CD8-positive, alpha-beta memory T cell (primary cell): ENCODE measurements at places on chromosomes 12 and 14. TPM values are rescaled to one million over a fixed set of nuclear protein-coding genes. Genes with fewer than 3 reads are reported as not detected.

The RHEBL1 gene
- total RNA-seq = 10.1 TPM

The KRT85 gene
- total RNA-seq = not detected

The HOXC4 gene
- 1.3 TPM for total RNA-seq

The BHLHE41 gene
- not detected for total RNA-seq

The RNASE1 gene
- total RNA-seq = 4.3 TPM

The CD27 gene
- total RNA-seq = 110 TPM

The CCDC38 gene
- total RNA-seq = 0.24 TPM

The POTEM gene
- total RNA-seq = not detected

The TIMELESS gene
- total RNA-seq = 64.1 TPM

The SLC25A47 gene
- total RNA-seq = not detected

The POU6F1 gene
- 15.4 TPM for total RNA-seq

The ZC2HC1C gene
- 2.2 TPM for total RNA-seq

The RASSF8 gene
- total RNA-seq = 0.31 TPM

The PAH gene
- total RNA-seq = not detected

The LMO3 gene
- total RNA-seq = not detected

The KERA gene
- total RNA-seq = not detected

The TNFAIP2 gene
- 0.70 TPM for total RNA-seq

The PYM1 gene
- 38.4 TPM for total RNA-seq

The TDRD9 gene
- total RNA-seq = 0.46 TPM

The SLC10A1 gene
- not detected for total RNA-seq

The HOXC12 gene
- total RNA-seq = not detected

The GPRC5D gene
- total RNA-seq = not detected

The GPR68 gene
- 14.2 TPM for total RNA-seq

The TTC5 gene
- 35.0 TPM for total RNA-seq

The NEDD1 gene
- total RNA-seq = 42.2 TPM

The CLEC4C gene
- total RNA-seq = not detected

The NR4A1 gene
- total RNA-seq = 23.4 TPM

The LTB4R2 gene
- total RNA-seq = 8.3 TPM

The PAPLN gene
- total RNA-seq = 0.31 TPM

The DPY19L2 gene
- 9.5 TPM for total RNA-seq

The NFKBIA gene
- 482 TPM for total RNA-seq

The GZMH gene
- total RNA-seq = 125 TPM

The LMNTD1 gene
- not detected for total RNA-seq

The SYNDIG1L gene
- total RNA-seq = not detected

The CLEC2D gene
- 320 TPM for total RNA-seq

The C12orf56 gene
- not detected for total RNA-seq

The PRH2 gene
- total RNA-seq = not detected
